ENCODE measurements at places on chromosomes 12 and 14. TPM values are rescaled to one million over a fixed set of nuclear protein-coding genes. Genes with fewer than 3 reads are reported as not detected.

The POTEM gene
- total RNA-seq, result not detected

The DENND5B gene
- 121 TPM for total RNA-seq

The SIX1 gene
- total RNA-seq, result 0.12 TPM

The GALNT8 gene
- 8.1 TPM for total RNA-seq

The ACYP1 gene
- total RNA-seq, result 28.7 TPM

The CBX5 gene
- total RNA-seq, result 72.7 TPM

The RND1 gene
- total RNA-seq, result 2.9 TPM

The KCNK13 gene
- total RNA-seq, result 0.48 TPM

The C1S gene
- total RNA-seq, result 3.0 TPM

The CD27 gene
- not detected for total RNA-seq

The CFAP54 gene
- 0.78 TPM for total RNA-seq

The LRP1-AS gene
- not detected for total RNA-seq

The TAS2R43 gene
- total RNA-seq, result 0.53 TPM

The KCNC2 gene
- not detected for total RNA-seq

DNA sequence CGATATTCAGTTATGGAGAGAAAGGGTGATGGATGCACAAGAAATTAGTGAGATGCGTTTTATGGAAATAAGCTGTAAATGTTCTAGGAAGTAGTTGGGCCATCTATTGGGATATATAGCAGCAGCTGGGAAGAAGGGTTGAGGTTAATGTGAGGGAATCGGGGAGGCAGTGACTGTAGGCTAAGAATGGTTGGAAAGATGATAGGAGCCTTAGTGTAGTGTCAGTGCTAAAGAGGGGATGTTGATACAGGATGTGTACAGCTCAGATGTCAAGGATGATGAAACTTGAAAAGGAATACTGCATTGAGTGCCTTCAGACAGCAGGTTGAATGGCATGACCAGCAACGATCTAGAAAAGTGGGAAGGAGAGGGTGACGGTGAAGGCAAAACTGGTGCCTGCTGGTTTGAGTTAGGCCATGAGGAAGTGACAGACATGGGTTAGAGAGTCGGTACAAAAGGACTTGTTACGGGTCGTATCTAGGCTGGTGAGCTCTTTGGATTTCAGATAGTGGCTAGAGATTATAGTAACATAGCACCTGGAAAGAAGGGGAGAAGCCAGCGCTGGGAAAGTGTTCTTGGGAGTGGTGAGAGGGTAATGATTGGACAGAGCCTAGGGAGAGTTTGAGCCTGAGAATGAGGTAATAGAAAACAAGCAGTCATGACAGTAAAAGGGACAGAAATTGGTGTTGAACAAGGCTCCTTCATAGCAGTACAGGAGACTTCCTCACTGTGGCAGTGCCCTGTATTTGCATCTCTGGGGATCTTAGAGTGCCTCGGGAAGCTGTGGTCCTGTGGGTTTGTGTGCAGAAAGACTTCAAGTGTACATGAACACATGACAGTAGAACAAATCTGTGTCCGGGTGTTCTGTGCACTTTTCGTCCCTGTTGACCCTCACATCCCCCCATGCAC, 9.6 kb downstream of the MARS1 start:
- no peaks in the 10 kb centered on the region for H3K4me1 ChIP-seq
- no peak overlapping the region for H3K4me3 ChIP-seq
- no peak for DNase-seq
- no peaks in the 10 kb centered on the region for H3K27me3 ChIP-seq
- H3K27ac ChIP-seq, result no peak overlapping the region

DNA sequence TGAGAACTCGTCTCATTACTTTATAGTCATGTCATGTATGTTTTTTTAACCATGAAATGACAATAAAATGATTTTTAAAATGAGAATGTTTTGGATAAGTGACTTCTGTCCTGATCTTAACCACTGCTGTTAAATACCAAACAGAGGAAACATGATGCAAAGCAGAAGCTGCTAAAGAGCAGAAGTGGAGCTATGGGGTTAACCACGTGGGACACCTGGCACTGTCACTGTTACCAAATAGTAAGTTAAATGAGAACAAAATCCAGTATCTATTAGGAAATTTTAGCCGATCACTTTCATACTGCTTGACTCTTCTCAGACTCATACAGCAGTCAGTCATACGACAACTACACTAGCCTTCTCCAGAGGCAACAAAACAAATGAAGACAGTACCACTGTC, 82.4 kb downstream of the SCAF11 start:
- no peak overlapping the region for H3K27ac ChIP-seq
- no peaks in the 10 kb centered on the region for H3K4me1 ChIP-seq
- no peaks in the 10 kb centered on the region for H3K27me3 ChIP-seq
- H3K4me3 ChIP-seq, result no peak overlapping the region
- no peak for DNase-seq
- peaks cover 20% of the 10 kb centered on the region for H3K36me3 ChIP-seq

DNA sequence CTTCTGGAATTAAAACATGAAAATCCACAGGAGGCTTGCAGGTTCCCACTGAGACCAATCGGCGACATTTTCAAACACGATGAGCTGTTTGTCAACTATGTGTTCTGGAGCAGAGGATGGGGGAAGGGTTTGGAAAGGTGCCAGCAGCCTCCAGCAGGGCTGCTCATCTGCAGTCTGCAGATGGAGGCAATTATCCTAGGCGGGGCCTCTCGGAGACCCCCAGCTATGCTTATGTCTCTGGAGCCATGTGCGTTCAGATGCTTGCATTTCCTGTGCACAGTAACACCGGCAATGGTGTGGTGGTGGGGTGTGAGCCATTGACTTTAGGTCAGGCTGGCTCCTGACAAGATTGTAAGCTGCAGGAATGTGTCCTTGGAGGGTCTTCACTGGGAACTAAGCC, 51.7 kb downstream of the RPH3A start:
- H3K4me3 ChIP-seq, result no peak overlapping the region
- no peaks in the 10 kb centered on the region for H3K27me3 ChIP-seq
- no peak overlapping the region for H3K27ac ChIP-seq
- DNase-seq, result no peak

DNA sequence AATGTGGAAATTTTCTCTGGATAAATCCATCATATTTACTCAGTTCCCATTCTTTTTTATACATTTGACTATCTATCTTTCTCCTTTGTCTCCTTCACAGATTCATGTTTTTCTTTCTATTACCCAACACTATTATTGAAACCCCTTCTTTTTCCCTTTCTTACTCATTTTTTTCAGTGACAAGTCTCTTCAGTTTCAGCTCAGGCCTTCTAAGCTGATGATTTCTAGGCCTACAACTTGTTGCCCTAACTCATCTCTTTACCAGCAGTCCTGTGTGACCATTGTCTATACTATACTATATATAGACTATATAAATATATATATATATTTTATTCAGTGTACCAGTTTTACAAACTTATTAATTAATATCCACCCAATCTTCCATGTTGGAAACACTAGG, 31.8 kb downstream of the SLC16A7 start:
- H3K4me1 ChIP-seq, result no peaks in the 10 kb centered on the region
- no peaks in the 10 kb centered on the region for H3K27me3 ChIP-seq
- no peak overlapping the region for H3K27ac ChIP-seq
- H3K36me3 ChIP-seq, result no peaks in the 10 kb centered on the region

- DNase-seq, result no peak
- H3K4me1 ChIP-seq, result peaks cover 28% of the 10 kb centered on the region
- H3K4me3 ChIP-seq, result no peak overlapping the region
- peaks cover 3% of the 10 kb centered on the region for H3K27me3 ChIP-seq
- peak overlapping the region; percentile 92 for H3K27ac ChIP-seq
These were observed 2.0 kb downstream of the ZNF219 start for GRCh38 chr14:21096438-21096837.

- no peak for DNase-seq
- H3K4me1 ChIP-seq, result peaks cover 10% of the 10 kb centered on the region
- H3K27me3 ChIP-seq, result no peaks in the 10 kb centered on the region
- no peak overlapping the region for H3K27ac ChIP-seq
These were observed 215.4 kb downstream of the MSRB3 start for GRCh38 chr12:65493913-65494245.

DNA sequence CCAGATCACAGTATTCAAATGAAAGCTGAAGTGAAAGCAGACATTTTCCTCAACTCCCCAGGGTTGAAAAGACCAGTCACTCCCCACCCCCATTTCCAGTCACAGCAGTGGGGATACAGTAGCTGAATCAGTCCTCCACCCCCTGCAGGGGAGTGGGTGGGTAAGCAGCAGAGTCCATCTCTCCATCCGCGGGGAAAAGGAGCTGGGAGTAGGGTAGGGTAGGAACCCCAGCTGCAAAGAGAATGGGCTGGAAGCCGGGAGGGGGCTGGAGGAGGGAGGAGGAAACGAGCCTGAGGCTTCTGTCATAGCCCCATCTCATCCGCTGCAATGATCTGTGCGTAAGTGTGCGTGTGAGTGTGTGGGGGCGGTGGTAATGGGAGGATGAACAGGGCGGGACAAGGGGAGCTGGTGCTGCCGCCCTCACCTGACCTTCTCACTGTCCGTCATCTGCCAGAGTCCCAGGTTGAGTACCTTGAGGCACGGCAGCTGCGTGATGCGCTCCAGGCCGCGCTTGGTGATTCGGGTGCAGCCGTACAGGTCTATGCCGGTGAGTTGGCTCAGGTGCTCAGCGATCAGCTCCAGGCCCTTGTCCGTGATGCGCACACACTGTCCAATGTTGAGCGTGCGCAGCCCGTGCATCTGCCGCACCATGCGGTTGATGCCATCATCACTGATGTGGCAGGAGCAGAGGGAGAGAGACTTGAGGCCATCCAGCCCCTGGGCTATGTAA, 1.8 kb downstream of the FBXL14 start:
- DNase-seq, result peak; percentile 24
- no peaks in the 10 kb centered on the region for H3K36me3 ChIP-seq
- H3K27me3 ChIP-seq, result no peaks in the 10 kb centered on the region
- peak overlapping the region; percentile 75 for H3K4me3 ChIP-seq
- H3K4me1 ChIP-seq, result peaks cover 58% of the 10 kb centered on the region
- peak overlapping the region; percentile 92 for H3K27ac ChIP-seq

DNA sequence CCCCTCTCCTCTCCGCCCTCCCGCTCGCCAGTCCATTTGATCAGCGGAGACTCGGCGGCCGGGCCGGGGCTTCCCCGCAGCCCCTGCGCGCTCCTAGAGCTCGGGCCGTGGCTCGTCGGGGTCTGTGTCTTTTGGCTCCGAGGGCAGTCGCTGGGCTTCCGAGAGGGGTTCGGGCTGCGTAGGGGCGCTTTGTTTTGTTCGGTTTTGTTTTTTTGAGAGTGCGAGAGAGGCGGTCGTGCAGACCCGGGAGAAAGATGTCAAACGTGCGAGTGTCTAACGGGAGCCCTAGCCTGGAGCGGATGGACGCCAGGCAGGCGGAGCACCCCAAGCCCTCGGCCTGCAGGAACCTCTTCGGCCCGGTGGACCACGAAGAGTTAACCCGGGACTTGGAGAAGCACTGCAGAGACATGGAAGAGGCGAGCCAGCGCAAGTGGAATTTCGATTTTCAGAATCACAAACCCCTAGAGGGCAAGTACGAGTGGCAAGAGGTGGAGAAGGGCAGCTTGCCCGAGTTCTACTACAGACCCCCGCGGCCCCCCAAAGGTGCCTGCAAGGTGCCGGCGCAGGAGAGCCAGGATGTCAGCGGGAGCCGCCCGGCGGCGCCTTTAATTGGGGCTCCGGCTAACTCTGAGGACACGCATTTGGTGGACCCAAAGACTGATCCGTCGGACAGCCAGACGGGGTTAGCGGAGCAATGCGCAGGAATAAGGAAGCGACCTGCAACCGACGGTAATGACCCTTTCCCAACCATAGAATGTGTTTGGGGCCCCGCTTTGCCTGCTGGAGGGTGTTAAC, 615 bp downstream of the CDKN1B start:
- peak overlapping the region; percentile 98 for H3K4me3 ChIP-seq
- H3K36me3 ChIP-seq, result peaks cover 36% of the 10 kb centered on the region
- DNase-seq, result no peak

GRCh38 chr12:128789356-128789929, 34.3 kb downstream of the SLC15A4 start:
- no peak overlapping the region for H3K27ac ChIP-seq
- no peak for DNase-seq
- no peak overlapping the region for H3K4me3 ChIP-seq
- peaks cover 5% of the 10 kb centered on the region for H3K4me1 ChIP-seq

- no peaks in the 10 kb centered on the region for H3K36me3 ChIP-seq
- H3K27ac ChIP-seq, result no peak overlapping the region
- no peak for DNase-seq
These were observed 18.2 kb upstream of the FIGNL2 start for GRCh38 chr12:51866762-51867161.

- H3K27ac ChIP-seq, result no peak overlapping the region
- no peaks in the 10 kb centered on the region for H3K4me1 ChIP-seq
- no peaks in the 10 kb centered on the region for H3K27me3 ChIP-seq
- H3K36me3 ChIP-seq, result no peaks in the 10 kb centered on the region
- no peak overlapping the region for H3K4me3 ChIP-seq
These were observed 25.5 kb downstream of the SLC17A8 start for GRCh38 chr12:100382338-100382737.

DNA sequence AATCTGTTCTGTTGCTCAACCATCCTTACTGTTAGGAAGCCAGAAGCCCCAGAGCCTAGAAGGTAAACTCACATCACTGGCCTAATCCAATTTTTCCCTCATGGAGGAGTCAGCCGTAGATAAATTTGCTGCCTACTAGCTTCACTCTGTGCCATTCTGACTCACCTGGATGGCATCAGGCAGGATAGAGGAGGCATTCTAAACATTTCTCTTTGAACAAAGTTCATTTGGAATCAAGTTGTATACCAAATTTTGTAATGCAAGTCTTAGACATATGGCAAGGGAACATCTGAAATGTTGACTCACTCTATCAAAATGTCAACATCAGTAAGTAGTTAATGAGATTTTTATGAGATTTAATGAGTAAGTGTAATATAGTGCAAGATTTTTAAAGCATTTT, 13.6 kb upstream of the TBC1D30 start:
- H3K27ac ChIP-seq, result no peak overlapping the region
- H3K4me3 ChIP-seq, result no peak overlapping the region
- H3K27me3 ChIP-seq, result no peaks in the 10 kb centered on the region
- H3K36me3 ChIP-seq, result no peaks in the 10 kb centered on the region
- H3K4me1 ChIP-seq, result peaks cover 6% of the 10 kb centered on the region

DNA sequence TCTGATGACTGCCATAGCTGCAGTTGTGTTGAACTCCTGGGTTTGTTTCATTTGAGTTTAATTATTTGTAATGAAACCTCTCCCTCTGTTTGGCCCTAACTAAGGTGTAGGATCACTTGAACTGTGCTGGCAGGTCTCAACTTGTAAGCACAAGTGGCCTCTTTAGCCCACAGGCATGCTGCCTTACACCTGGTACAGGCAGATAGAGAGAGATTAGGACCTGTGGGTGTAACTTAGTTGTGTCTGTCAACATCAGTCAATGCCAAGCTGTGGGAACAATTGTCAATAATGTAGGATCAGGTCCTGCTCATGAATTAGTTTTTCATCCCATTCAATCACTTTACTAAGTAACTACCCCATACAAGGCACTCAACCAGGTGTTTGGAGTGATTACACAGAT, 263.0 kb upstream of the G2E3 start:
- no peak overlapping the region for H3K4me3 ChIP-seq
- peaks cover 23% of the 10 kb centered on the region for H3K4me1 ChIP-seq
- no peak overlapping the region for H3K27ac ChIP-seq
- no peaks in the 10 kb centered on the region for H3K27me3 ChIP-seq

- no peaks in the 10 kb centered on the region for H3K27me3 ChIP-seq
- H3K4me3 ChIP-seq, result no peak overlapping the region
- no peaks in the 10 kb centered on the region for H3K36me3 ChIP-seq
- H3K27ac ChIP-seq, result no peak overlapping the region
- DNase-seq, result no peak
These were observed 41.2 kb upstream of the PPM1H start for GRCh38 chr12:62976110-62976662.
